ENCODE measurements at places on chromosomes 3 and 15. TPM values are rescaled to one million over a fixed set of nuclear protein-coding genes. Genes with fewer than 3 reads are reported as not detected.
A peak's percentile ranks its signal among the peaks of the same experiment; 100 is the strongest.

DNA sequence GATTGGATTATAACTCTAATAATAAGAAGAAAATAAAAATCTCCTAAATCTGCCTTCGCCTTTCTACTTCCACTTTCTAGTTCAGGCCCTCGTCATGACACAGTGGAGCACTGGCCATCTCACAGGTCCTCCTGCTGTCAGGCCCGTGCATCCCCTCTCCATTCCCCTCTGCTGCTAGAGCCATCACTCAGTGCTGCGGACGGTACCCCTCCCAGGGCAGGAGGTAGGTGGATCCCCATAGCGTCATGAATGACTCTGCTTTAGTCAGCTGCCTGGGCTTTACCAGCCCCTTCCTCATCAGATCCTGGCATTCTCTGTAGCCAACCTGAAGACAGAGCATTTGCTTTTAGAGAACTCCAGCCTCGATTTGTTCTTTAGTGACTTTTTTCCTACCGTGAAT is 12.0 kb upstream of the PPP1R2 start:
- DNase-seq: no peak
- H3K27me3 ChIP-seq: no peaks in the 10 kb centered on the region
- no peaks in the 10 kb centered on the region for H3K36me3 ChIP-seq
- no peak overlapping the region for H3K4me3 ChIP-seq

Gene GOLGA6A
- total RNA-seq: 0.14 TPM

- H3K4me3 ChIP-seq: no peak overlapping the region
- no peak overlapping the region for H3K27ac ChIP-seq
- no peaks in the 10 kb centered on the region for H3K36me3 ChIP-seq
- no peaks in the 10 kb centered on the region for H3K27me3 ChIP-seq
Measured at GRCh38 chr3:46395766-46396530, 10.9 kb downstream of the CCR5AS start.

Gene HIGD2B
- not detected for total RNA-seq

DNA sequence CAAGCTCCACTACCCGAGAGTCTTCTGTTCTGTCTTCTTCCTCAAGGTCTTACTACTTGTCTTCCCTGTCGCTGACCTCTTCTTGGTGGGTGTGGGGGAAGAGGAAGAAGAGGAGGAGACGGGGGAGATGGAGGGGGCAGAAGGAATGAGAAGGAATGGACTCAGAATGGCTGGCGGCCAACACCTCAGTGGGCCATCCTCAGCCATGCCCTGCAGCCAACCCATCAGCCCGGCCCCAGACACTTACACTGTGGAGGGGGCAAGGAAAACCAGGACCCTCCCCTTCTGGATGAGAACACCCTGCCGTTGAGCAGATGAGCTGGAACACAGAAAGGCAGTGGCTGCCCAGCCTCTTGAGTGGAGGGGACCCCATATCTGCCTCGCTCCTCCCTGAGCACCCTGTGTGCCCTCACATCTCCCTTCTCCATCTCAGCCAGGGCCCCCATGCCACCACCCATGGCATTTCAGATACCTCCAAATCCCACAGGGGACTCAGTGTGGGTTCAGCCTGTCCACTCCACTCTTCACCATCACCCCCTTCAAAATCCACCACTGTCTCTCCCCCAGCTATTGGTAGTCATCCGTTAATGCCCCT is 45.5 kb upstream of the PRR23E start:
- no peak overlapping the region for H3K4me3 ChIP-seq
- no peak overlapping the region for H3K27ac ChIP-seq
- no peak for DNase-seq
- no peaks in the 10 kb centered on the region for H3K4me1 ChIP-seq
- H3K36me3 ChIP-seq: no peaks in the 10 kb centered on the region
- no peaks in the 10 kb centered on the region for H3K27me3 ChIP-seq

Gene UROC1
- total RNA-seq: not detected

GRCh38 chr3:85796140-85796539 is 837.4 kb downstream of the CADM2 start:
- H3K27me3 ChIP-seq: no peaks in the 10 kb centered on the region
- H3K4me3 ChIP-seq: no peak overlapping the region
- no peak for DNase-seq
- no peak overlapping the region for H3K27ac ChIP-seq
- H3K36me3 ChIP-seq: no peaks in the 10 kb centered on the region
- no peaks in the 10 kb centered on the region for H3K4me1 ChIP-seq

DNA sequence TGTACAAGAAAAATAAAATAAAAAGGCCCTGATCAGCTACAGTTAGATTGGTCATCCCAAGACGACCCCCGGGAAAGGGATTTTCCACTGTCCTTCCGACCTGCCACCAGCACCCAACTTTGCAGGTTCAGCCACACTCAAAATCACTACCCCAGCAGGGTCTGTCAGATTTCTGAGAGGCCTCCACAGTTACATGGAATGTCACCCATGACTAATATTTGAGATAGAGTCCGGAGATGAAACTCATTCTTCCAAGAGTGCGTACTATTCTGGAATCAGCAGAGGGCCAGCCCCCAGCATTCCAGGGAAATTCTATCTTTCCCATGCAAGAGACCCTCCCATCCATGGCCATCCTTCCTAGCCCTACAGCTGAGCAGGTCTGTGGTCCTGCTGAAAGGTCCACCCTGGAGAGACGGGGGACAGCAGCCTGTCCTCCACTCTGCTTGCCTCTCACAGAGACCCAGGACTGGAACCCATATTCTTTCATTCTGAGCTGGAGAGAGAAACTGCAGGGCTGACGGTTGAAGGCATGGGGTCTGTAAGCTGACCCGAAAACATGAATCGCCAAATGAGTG is 5.8 kb downstream of the LIPC start:
- no peak overlapping the region for H3K27ac ChIP-seq
- no peaks in the 10 kb centered on the region for H3K36me3 ChIP-seq
- no peaks in the 10 kb centered on the region for H3K27me3 ChIP-seq
- no peak overlapping the region for H3K4me3 ChIP-seq
- DNase-seq: no peak

Gene SOX2
- 0.35 TPM for total RNA-seq

DNA sequence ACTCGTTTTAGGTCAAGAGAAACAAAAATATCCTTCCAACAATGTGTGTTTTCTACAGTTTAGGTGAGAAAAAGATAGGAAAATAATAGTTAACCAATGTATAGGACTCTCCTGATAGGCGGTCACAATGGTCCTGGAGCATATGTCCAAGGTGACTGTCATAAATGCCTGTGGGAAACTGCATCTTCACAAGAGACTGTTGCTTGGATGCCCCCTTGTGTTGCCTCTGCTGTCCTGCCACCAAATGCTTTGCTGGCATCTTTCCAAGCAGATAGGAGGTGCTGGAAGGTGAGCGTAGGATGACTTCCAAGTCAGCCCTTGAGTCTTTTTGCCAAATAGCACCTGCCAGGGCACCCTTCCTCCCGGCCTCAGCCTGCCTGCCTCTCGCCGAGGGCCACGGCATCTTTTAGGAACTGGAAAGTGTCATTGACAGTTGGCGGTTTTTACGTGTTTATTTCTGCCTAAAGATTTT is 24.1 kb upstream of the SACM1L start:
- peak overlapping the region; percentile 51 for H3K4me3 ChIP-seq
- no peak overlapping the region for H3K27ac ChIP-seq
- no peak for DNase-seq
- H3K36me3 ChIP-seq: no peaks in the 10 kb centered on the region

- no peaks in the 10 kb centered on the region for H3K27me3 ChIP-seq
- H3K36me3 ChIP-seq: no peaks in the 10 kb centered on the region
- DNase-seq: no peak
- peak overlapping the region; percentile 78 for H3K27ac ChIP-seq
- H3K4me3 ChIP-seq: peak overlapping the region; percentile 88
Measured at GRCh38 chr15:52180196-52180835, 10.9 kb downstream of the GNB5 start.

- H3K4me1 ChIP-seq: no peaks in the 10 kb centered on the region
- no peaks in the 10 kb centered on the region for H3K36me3 ChIP-seq
- H3K27ac ChIP-seq: no peak overlapping the region
- H3K27me3 ChIP-seq: no peaks in the 10 kb centered on the region
- H3K4me3 ChIP-seq: no peak overlapping the region
Measured at GRCh38 chr3:69126999-69127398, 4.6 kb upstream of the LMOD3 start.

GRCh38 chr15:45734260-45734711 is 99.5 kb downstream of the SQOR start:
- no peaks in the 10 kb centered on the region for H3K36me3 ChIP-seq
- DNase-seq: no peak
- no peak overlapping the region for H3K4me3 ChIP-seq
- peaks cover 15% of the 10 kb centered on the region for H3K4me1 ChIP-seq

Measured in thoracic aorta (tissue), 2 donors.